Chondrocyte (in vitro differentiated cells): ENCODE measurements at places on chromosomes 16 and 17. TPM values are rescaled to one million over a fixed set of nuclear protein-coding genes. Genes with fewer than 3 reads are reported as not detected.

Gene HOXB3
- 0.18 to 0.57 TPM in 2 of 3 replicates, not detected in the other for total RNA-seq

Gene SLFN12L
- not detected in 3 replicates for total RNA-seq

Gene IL17C
- total RNA-seq = not detected in 3 replicates

Gene IGSF6
- not detected in 3 replicates for total RNA-seq

Gene KRTAP16-1
- not detected in 3 replicates for total RNA-seq

Gene ATAD5
- total RNA-seq = 1.4 to 4.0 TPM (median 1.4 TPM) in 3 replicates

Gene TPSD1
- not detected in 3 replicates for total RNA-seq

Gene SDR42E2
- not detected in 3 replicates for total RNA-seq

Gene ZNF423
- total RNA-seq = 4.7 to 7.9 TPM (median 5.0 TPM) in 3 replicates

Gene OR4D1
- total RNA-seq = not detected in 3 replicates

Gene C16orf92
- total RNA-seq = not detected in 3 replicates

Gene TBC1D3H
- not detected in 3 replicates for total RNA-seq

Gene SSTR5
- not detected in 3 replicates for total RNA-seq

Gene RPL38
- total RNA-seq = 539 to 625 TPM (median 549 TPM) in 3 replicates

Gene PIRT
- total RNA-seq = not detected in 3 replicates

Gene PHLPP2
- total RNA-seq = 10.2 to 12.0 TPM (median 10.9 TPM) in 3 replicates

Gene CBFB
- total RNA-seq = 56.6 to 62.7 TPM (median 61.3 TPM) in 3 replicates

Gene CRAMP1
- 17.8 to 21.2 TPM (median 20.5 TPM) in 3 replicates for total RNA-seq

Gene G6PC1
- not detected in 3 replicates for total RNA-seq
